ENCODE measurements at places on chromosomes 12 and 14.

- no peak for DNase-seq
Measured at GRCh38 chr12:120692524-120693033, 5.6 kb downstream of the MLEC start.

DNA sequence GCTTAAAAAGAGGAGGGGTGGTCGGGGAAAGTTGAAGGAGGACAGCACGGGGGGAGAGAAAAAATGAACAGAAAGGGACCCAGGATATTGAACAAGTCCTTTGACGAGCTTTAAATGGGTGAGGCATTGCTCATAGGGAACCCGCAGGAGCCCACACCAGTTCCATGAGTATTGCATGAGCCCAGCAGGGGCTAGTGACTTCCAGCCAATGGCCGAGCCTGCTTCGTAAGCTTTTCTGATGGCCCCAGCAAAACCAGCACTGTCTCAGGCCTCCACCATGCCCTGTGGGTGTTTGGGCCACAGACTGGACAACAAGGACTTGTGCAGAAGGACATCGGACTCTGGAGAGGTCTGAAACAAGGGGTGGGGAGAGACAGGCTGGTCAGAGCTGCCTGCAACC lies 109.5 kb downstream of the ZFP36L1 start:
- DNase-seq: no peak

- DNase-seq: peak; percentile 7
Measured at GRCh38 chr12:62006076-62006732, 254.0 kb upstream of the USP15 start.

DNA sequence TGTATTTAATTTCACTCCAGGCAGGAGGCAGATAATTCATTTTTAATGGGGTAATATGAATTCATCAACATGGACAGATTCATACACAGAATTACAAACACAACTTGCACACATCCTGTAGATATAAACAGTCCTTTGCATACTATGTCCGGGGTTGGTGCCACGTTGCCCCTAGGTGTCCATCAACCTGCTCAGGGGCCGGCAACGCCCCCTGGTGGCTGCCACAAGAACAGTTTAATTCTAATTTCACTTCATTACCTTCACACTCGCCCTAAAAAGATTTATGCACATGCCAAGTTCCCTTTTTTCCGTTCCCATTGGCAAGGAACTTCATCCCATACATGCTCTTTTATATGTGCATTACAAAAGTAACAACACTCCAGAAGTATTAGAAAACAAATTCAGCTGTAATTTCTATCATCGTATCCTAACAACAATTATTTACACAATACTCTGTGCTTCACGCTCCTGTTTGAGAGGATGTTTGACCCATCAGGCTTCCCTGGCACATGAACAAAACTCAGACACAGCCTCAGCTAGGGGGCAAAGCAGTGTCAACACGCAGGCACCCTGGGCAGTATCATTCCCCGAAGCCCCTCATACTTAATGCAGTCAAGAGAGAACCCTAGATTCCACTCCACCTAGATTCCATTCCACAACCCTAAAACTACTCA lies 15.5 kb downstream of the MANSC1 start:
- DNase-seq: peak; percentile 25

GRCh38 chr12:107308310-107308709 lies 215.0 kb upstream of the CRY1 start:
- DNase-seq: no peak

GRCh38 chr12:93922583-93923006 lies 225.8 kb upstream of the PLXNC1 start:
- DNase-seq: no peak

- peak; percentile 53 for DNase-seq
Measured at GRCh38 chr12:113528606-113529293, 57.1 kb upstream of the LHX5 start.

GRCh38 chr12:3012786-3013185 lies 53.6 kb downstream of the TEAD4 start:
- DNase-seq: no peak

- DNase-seq: peak; percentile 79
Measured at GRCh38 chr14:22375321-22375930, 213.6 kb downstream of the DAD1 start.

DNA sequence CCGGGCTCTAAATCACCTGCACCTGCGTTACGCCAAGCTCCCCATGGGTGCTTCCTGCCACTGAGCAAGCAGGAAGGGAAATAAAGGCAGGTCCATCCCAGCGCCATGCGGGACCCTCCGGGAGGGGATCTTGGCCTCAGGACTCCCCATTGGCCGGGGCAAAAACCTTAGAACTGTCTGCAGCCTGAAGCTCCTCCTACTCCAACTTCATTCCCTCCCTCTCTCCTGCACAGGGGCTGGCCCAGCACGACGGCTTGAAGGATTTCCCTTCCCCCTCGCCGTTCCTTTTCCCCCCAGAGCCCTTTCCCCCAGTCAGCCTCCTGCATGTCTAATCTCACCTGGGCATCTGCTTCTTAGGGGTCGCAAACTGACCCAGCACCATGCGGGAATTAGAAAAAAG lies 137.2 kb upstream of the NCOR2 start:
- peak; percentile 60 for DNase-seq

DNA sequence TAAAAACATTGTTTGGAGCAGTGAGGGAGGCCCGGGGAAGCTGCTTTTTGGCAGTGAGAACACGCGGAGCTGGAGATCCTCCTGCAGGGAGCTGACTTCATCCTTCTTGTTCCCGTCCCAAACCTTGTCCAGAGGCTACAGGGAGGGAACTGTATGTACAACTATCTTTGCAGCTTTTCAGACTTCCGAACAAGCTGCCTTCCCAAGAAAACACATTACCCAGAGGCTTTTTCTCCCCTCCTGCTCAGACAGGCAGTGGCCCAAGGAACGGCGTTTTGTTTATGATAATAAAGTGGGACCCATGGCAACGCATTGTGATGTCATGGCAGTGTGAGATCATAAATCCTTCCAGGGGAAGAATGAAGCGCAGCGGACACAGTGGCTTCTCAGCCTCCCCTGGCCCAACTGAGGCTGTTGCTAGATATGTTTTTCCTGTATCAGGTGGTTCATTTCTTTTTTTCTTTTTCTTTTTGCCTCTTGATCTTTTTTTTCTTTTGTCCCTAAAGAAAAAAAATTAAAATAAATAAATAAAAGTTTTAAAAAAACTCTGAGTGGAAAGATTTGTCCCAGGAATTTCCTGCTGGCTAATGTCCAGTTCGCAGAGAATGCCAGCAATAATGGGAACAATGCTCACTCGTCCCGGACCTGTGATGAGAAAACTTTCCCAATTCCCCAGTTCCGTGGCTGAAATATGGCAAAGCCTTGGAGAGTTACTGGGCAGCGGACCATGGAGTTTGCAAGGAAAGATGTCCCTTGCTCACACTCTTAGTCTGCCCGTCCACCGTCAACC lies 103.4 kb upstream of the MAP1LC3B2 start:
- DNase-seq: no peak

GRCh38 chr14:37565550-37565949 lies 29.5 kb downstream of the FOXA1 start:
- no peak for DNase-seq

- no peak for DNase-seq
Measured at GRCh38 chr12:87311206-87311605, 718.0 kb downstream of the C12orf50 start.

GRCh38 chr12:110585231-110585799 lies 2.2 kb upstream of the PPTC7 start:
- DNase-seq: no peak

DNA sequence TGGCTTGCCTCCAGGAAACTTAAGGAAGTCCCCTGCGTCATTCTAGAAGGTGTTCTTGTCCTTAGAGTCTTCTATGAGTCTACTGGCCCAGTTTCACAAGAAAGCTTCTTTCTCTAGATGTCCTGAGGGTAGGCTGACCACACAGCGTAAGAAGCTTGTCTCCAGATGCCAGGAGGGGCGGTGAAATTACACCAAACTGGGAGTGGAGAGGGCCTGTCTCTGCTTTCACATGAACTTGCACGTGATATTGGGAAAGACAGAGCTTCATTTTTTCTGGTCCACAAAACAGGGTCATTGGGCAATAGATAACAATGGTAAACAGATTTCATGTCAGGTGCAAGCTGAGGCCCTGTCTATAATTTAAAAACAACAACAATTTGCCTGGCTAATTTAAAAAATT lies 85.7 kb upstream of the TBX3 start:
- no peak for DNase-seq

- no peak for DNase-seq
Measured at GRCh38 chr12:6205761-6206160, 5.6 kb downstream of the CD9 start.

DNA sequence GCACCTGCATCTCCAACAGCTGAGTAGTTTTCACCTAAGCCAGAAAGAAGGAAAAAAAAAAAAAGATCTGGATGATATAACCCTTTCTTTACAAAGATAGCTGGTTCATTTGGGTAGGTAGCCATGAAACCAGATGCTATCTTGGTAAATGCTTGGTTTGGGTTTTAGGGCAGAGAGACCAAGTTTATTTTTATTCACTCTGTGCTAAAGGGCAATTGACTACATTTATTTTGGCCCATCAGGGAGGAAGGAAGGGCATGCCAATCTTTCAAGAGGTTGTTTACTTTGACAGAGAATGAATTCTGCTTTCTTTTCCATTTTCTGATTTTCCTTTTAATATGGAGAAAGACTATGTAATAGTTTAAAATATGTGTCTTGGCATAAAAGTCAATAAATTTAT lies 91.0 kb downstream of the NTN4 start:
- DNase-seq: no peak

GRCh38 chr12:121490401-121491281 lies 90.2 kb downstream of the KDM2B start:
- DNase-seq: peak; percentile 4

DNA sequence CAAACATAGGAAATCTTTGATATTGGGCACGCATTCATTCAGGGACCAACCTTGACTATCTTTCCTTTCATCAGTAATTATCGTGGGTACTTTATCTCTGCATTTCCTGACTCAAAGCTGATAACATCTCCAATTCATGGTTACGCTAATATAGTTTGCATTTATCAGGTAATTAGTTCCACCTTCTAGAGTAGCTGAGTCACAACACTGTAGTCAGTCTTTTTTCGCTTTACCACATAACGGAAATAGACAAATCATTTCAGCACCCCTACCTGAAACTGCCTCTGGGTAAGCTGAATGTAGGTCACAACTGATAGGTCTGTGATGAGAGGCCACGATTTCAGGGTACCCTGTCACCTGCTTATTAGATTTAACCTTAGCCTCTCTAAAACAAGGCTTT lies 36.7 kb upstream of the IL22 start:
- no peak for DNase-seq

GRCh38 chr14:90060312-90060964 lies 1.4 kb upstream of the KCNK13 start:
- DNase-seq: peak; percentile 24

DNA sequence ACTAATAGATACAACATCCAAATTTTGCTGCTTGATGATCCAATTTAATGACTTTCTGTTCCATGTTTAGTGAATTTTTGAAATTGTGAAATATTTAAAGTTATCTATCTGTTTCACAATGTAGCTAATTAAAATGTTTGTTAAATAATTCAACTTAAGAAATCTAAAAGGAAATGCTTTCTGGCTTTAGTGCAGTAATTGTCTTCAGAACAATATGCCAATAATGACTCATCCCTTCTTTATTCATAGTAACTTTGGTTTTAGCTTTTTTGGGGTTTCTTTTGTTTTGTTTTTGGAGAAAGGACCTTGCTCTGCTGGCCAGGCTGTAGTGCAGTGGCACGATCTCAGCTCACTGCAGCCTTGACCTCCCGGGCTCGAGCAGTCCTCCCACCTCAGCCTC lies 479.2 kb upstream of the RGS6 start:
- DNase-seq: no peak

- DNase-seq: peak; percentile 71
Measured at GRCh38 chr12:122421821-122422729, at the start of gene CLIP1. Gene CLIP1, minus strand, starts transcription at chr12:122422669. Its CDS starts 42,217 bp downstream, at chr12:122380452.

GRCh38 chr12:7937833-7938506 lies 2.0 kb upstream of the SLC2A3 start:
- no peak for DNase-seq

DNA sequence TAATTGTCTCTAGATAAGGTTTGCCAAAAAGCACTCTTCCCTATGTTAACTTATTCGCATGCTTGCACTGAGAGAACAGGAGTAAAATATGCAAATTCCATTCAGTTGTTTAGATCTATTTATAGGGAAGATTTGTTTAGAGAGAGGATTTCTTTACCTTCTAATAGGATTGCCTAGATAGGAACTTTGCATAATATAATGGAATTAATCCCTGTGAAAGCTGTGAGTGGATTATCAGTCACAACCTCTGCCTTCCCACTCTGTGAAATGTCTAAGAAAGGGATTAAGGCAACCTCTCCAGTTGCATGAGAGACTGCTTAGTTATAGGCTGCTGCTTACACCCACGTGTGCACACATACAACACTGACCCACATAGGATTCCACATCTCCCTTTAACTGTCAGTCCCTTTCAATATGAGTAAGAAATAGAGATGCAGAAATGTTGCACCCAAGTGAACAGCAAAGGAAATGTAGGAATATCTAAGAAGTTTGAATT lies 83.2 kb downstream of the ALG10B start:
- DNase-seq: no peak

DNA sequence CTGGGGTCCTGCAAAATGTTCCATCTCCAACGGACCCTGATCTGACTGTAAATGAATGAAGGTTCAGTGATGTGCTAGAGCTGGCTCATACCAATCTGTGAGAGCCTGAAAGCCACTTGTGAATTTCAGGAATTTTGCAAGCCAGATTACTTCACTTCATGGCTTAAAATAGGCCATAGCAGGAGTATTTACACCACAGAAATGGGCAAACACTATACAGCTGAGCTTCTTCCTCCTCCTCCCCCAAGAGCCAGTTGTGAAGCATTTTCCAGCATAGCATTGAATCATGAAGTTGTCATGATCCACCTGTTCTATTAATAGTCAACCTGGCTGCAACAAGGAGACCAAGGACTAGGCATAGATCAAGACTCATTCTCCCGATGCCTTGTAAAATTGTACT lies 141.3 kb upstream of the RASSF8 start:
- DNase-seq: no peak

- DNase-seq: no peak
Measured at GRCh38 chr12:24919346-24920001, 29.4 kb downstream of the BCAT1 start.

DNA sequence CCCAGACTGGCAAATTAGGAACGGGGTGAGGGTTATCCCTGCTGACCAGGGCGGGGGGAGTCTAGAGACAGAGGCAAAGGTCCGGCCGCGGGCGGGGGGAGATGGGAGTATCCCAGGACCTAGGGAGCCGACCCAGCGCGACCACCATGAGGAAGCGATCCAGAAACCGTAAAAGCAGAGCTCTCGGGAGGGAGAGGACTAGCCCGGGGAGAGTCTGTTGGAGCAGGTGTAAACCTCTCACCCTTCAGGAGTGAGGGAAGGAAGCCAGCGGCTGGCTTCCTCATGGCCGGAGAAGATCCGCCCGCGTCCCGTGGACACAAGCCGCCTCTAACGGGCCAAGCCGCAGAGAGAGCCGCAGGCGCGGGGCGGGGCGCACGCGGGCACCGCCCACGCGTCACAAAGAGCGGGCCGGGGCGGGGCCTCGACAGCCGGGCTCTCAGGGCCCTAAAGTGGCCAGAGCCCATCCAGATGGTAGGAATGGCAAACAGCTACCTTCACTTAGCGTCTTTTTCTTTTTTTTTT lies at the start of gene ACRBP:
Gene ACRBP (minus strand): TSS at position 350 of the 522 bp plus-strand sequence. CDS start 66 bp downstream, at position 284.
- DNase-seq: no peak
